SW480 (cell line): ENCODE measurements at places on chromosomes 4 and X.

- DNase-seq = no peak
Measured at GRCh38 chr4:100875296-100876068, 357.7 kb upstream of the EMCN start.

DNA sequence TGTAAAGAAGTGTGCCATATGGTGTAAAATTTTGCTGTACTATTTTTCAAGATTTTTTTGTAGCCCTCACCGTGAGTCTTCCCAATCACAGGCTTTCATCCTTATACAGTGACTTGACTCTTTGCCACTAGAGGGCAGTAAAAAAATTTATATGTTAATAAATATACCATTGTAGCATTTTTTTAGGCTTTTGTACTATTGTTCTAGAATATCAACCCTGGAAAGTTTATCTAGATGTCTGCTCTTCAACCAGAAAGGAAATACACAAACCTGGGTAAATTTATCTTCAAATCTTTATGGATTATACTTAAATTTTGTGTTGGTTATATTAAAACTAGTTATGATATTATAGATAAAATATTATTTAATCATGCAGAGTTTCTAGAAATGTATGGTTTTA, 235.3 kb downstream of the TENM3 start:
- DNase-seq = peak; percentile 42

- no peak for DNase-seq
Measured at GRCh38 chrX:14817571-14817970, 55.3 kb downstream of the FANCB start.

DNA sequence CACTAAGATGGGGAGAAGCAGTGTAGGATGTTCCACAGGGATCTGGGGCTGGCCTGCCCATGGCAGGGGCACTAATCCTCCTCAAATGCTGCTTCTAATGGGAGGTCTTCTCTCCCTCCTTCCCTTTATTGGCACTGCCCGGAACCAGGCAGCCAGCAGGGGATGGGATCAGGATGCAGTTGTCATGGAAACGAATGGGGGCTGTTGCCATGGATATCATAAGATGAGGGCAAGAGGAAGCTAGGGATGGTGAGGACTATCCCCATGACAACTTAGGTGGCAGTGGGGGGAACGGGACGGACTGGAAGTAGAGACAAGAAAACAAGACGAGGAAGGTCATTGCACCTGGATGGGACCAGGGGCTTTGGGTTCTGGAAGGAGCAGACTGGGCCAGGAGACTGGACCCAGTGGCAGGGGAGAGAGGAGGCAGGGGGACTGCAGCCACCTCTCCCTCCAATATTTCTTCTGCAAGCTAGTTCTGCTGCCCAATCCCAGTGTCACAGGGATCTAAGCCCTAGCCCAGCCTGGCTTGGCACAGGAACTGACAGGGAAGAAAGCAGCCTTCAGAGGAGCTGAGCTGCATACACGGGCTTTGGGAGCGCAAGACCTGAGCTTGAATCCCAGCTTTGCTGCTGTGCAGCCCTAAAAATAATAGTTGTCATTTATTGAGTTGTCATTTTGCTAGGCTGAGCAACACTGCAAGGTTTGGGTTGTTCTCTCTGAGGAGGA, 19.0 kb downstream of the IQSEC2 start:
- DNase-seq = no peak

DNA sequence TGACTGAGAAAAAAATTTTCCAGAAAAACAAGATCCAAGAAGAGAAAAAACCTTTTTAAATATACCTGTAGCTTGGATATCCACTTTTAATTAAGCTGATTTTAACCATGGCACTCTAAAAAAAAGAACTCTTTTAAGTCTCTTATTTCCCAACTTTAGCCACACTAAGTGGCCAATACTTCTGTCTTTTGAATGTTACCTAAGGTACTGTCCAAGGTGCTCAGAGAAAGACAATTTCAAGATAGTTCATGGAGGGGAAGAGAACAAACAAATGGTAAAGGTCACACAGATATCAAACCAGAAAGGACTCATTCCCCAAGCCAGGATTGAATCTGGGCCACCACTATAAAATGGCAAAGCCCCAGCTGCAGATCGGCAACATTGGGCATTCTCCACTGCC, 10.1 kb downstream of the NLRP2B start:
- DNase-seq = no peak

GRCh38 chr4:102285831-102286230, 59.5 kb downstream of the SLC39A8 start:
- no peak for DNase-seq

DNA sequence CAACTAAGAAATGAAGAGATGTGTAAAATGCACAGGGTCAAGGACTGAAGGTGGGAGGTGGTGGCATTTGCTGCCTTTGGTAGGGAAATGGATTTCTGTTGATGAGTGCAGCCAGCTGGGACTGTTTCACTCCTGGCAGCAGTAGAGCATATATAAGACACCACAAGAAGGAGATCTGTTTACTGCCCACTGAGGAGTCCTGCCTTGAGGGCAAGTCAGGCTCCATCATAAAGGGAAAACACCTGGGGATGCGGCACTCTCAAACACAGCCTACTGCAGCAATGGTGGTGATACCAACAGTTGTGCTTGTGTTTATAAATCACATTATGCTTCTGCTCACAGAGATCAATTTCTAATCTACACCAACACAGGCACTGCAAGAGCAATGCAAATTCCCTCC, 222.1 kb downstream of the TACR3 start:
- no peak for DNase-seq

DNA sequence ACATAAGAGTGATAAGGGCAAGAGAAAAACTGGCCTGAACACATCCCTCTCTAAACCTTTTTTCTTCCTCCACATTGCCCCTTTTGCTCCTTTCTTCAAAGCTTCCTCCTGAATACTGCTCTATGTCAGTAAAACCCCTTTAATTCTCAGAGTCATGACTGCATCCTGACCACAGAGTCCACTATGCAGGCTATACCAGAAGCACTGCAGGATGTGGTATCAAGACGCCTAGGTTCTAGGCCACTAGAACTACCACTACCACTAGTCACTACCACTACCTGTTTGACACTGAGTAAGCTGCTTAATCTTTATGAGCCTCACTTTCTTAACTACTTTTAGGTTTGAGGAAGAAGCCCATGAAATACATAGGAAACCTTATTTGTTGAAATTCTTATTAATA, 38.7 kb downstream of the ARHGEF9 start:
- DNase-seq = no peak

- no peak for DNase-seq
Measured at GRCh38 chrX:10109695-10110094, 47.1 kb upstream of the CLCN4 start.

DNA sequence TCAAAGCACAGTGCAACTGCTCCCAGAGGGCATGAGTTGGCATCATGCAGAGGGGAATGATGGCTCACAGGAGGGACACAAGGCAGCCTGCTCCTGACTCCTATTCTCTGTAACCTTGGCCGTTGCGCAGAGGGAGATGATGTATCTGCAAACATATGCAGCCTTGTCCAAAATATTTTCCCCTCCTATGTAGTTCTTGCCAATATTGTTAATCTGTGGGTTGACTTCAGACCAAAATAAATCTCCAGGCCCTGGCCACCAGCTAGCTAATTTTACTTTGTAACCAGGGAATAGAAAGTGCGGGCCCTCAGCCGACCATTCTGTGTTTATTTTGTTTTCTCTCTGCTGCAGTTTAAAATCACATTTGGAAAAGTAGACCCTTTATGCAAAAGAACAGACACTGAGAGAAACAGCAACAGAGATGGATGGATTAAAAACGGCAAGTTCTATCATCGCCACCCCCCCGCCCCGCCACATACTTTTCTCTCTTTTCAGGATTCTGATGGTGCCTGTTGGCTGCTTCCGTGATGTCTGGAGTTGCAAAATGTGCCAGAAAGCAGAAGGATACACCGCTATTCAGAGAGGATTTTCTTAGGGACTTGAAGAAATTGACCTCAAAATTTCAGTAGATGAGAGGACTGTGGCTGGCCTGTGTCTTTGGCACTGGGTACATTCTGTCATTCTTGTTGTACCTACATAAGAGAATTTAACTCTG, 185.3 kb upstream of the BCOR start:
- DNase-seq = no peak

- DNase-seq = peak; percentile 87
Measured at GRCh38 chr4:39044364-39044955, 12.3 kb upstream of the TMEM156 start.

DNA sequence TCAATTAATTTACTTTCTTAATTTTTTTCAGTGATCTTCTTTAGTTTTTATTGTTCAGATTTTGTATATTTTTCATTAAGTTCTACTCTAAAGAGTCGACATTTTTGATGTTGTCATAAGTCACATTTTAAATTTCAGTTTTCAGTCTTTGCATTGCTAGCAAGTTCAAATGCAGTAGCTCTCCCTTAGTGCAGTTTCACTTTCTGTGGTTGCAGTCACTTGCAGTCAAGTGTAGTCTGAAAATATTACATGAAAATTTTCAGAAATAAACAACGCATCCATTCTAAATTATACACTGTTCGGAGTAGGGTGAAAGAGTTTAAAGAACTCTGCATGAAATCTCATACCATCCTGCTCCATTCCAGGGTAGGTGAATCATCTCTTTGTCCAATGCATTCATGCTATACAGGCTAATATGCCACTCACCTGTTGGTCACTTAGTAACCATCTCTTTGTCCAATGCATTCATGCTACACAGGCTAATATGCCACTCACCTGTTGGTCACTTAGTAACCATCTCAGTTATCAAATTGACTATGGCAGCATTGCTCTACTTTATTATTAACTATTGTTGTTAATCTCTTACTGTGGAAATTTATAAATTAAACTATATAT, 356.9 kb downstream of the STPG2 start:
- DNase-seq = no peak

- no peak for DNase-seq
Measured at GRCh38 chr4:77188498-77189220, 31.7 kb downstream of the CCNG2 start.

GRCh38 chr4:26788341-26788733, 72.3 kb upstream of the STIM2 start:
- DNase-seq = no peak

GRCh38 chr4:72394012-72394663, 174.9 kb downstream of the ADAMTS3 start:
- no peak for DNase-seq

DNA sequence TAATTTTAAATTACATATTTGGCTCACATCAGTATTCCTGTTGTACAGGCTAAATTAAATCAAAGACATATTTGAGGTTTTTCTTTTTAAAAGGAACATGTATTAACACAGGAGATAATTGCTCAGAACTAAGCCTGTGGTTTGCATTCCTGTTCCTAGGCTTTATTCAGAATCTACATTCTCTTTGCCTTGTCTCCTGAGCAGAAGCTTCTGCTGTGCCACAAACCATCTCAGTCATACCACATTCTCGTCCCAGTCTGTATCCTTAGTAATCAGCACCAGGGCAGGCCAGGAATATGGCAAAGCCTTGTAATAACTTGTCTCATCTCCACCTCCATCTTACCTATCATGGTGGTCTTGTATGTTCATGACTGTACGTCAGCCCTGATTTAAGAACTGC, 162.8 kb downstream of the ARHGAP24 start:
- DNase-seq = peak; percentile 1

DNA sequence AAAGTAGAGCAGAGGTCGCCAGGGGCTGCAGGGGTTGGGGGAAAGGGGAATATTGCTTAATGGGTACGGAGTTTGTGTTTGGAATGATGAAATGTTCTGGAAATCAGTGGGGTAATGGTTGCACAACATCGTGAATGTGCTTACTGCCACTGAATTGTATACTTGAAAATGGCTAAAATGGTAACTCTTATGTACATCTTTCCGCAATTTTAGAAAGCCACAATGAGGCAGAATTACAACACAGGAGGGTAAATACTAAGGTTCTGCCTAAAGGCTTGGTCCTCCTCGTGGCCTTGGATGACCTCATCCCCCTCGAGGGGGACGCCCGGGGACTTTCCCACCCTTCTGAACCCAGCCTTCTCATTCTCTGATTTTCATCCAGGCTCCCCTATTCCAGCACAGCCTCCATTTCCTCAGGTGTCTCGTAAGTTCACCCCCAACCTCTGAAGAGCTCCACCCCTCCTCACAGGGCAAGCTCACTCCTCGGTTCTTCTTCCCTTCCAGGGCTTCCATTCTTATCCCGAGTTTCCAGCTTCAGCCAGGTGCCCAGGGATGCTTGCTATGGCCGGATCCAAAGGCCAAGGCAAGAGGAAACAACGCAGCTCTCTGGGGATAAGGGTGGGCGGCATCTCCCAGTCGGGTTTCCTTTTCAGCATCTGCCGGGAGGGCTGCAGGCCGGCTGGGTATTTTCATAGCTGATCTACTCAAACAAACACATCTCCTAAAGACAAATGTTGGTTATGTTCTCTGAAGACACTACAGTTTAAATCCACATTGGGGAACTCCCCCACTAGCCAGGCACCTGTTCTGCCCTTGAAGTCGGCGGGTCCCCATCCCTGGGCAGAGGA, 71.3 kb upstream of the ACSL1 start:
- DNase-seq = no peak

DNA sequence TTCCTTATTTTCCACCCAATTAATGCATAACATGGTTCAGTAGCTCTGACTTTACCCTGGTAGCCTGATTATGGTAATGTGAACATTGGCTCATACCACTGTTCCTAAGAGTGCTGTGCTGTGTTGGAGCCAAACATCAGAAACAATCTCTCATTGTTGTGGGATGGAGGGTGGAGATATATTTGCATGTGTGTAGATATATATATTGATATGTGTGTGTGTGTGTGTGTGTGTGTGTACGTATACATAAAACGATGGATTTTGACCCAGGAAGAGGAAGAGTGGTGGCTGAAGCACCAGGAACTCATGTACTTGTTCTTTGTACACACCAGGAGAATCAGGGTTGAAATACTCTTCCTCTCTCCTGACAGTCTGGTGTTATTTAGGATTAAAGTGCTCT, 247.7 kb downstream of the IL15 start:
- DNase-seq = no peak

- peak; percentile 5 for DNase-seq
Measured at GRCh38 chr4:71941001-71941400, 90.8 kb upstream of the NPFFR2 start.

DNA sequence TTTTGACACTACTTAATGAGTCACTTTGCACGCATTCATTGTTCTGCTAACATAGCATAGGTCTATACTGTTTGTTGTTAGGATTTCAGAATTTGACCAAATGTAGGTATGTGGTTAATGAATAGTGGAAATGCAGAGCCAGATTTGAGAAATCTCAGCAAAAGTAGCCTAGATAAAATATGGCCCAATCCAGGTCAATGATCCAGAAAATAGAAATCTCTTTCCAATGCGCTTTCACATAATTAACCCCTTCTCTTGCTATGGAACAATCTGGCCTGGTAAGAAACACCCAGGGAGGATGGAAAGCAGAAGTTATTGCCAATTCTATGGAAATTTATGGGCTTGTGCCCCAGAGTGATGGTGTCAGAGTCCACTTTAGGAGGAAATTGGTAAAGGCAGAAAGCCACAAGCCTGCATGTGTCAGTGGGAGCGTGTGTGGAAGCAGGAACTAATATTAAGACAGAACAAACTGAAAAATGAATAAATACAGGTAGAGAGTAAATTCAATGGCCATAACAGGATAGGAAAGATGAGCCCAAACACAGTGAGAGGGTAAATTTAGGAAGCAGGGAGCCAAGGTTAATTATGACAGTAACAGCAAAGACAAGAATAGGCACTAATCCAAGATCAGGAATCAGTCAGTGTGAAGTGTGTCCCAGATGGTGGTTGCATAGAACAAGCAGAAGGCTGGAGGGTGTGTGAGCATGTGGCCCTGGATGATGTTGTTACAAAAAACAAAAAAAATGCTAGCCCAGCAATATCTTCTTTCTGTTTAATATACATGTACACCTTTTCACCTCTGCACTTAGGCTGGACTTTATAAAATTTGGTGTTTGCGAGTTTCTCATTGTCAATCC, 102.9 kb downstream of the SYTL5 start:
- DNase-seq = no peak
